ENCODE measurements at places on chromosomes 13 and 19.

DNA sequence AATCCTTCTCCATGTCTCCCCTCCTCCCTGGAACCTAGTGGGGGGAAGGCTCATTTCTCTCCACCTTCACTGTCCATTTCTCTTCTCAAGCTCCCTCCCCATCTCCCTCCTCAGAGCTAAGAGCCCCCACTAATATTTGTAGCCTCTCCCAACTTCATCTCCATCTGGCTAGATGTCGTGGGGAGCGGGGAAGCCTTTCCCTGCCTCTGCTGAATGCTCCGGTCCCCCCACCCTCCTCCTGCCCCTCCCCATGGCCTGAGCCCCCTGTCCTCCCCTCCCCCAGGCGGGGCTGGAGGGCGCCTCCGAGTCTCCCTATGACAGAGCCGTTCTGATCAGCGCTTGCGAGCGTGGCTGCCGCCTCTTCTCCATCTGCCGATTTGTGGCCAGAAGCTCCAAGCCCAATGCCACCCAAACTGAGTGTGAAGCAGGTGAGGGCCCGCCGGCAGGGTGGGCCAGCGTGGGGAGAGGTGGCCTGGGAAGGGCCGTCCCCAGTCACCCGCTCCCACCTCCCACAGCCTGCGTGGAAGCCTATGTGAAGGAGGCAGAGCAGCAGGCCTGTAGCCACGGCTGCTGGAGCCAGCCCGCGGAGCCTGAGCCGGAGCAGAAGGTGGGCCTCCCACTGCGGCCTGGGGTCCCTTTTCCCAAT lies 1.0 kb downstream of the TMEM59L start:
- no peak for DNase-seq

GRCh38 chr19:48391100-48392005 lies at the start of gene KDELR1:
KDELR1 (minus strand) TSS chr19:48391551; CDS start chr19:48391358, 193 bp downstream.
- no peak for DNase-seq

DNA sequence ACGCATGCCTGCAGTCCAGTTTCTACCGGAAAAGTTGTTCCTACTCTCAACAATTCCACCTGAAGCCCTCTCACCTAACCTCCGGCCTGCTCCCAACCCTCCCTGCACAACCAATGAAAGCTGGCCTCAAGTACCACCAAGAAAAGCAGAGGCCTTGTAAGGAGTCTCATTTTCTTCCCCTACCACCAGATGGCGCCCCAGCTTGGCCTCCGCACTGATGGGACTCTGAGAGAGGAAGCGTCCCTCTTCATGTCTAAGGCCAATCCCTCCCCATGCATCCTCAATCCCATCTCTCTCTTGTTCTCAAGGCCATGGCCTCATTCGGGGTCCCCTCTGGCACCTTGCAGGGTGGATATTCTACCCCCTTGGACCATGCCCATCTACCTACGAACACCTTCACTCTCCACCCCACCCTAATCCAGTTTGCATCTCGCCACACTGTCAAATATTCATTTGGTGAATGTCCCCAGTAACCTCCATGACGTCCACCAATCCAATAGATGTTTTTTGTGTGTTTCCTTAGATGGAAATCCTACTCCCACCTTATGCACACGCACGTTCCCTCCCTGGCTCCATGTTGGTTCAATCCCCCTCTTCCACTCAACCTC lies 412.8 kb downstream of the ZNF536 start:
- DNase-seq: no peak

DNA sequence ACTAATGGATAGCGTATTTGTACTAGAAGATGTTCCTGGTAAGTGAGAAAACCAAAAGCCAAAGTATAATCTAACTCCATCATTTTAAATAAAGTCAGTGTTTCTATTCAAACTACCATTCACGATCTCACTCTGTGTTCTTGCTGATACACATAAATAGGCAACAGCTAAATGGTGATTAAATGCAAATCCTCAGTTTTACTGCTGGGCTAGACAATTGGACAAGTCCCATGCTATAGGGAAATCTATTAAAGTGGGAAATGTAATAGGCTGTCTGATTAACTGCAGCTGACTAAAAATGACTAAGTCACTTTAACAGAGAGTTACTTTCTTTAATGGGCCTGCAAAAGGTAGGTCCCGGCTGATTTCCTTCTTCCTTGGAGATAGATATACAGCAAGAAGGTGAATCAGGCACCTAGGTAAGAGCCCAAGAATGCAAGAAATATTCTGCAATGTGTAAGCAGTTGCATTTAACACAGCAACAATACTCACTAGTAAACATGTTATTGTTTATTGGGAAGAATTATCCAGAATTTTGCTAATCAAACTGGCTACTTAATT lies 298.4 kb downstream of the SLITRK6 start:
- no peak for DNase-seq

DNA sequence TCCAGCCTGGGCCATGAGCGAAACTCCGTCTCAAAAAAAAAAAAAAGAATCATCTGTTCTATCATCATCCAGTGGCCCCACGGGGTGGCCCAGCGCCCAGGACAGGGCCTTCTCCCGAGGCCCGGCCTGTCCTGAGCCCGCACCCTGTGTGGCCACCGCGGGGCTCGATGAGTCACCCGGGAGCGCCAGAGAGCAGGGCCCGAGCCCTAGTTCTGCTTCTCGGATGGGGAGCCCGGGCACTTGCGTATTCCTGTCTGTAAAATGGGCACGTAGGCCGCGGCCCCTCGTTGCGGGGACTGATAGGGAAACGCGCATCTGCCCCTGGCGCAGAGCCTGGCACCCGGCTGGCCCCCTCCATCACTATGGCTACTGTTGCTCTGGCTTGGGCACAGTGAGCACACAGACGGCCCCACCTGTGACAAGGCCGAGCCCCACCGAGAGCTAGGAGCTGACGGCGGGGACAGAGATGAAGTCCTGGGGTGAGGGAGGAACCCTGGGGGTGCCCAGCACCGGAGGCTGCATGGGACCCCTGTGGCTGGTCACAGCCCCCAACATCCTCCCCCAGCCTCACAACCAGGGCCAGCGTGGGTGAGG lies 21.3 kb upstream of the UQCR11 start:
- no peak for DNase-seq

GRCh38 chr19:4367781-4368127 lies 24.4 kb downstream of the MPND start:
- DNase-seq: no peak

DNA sequence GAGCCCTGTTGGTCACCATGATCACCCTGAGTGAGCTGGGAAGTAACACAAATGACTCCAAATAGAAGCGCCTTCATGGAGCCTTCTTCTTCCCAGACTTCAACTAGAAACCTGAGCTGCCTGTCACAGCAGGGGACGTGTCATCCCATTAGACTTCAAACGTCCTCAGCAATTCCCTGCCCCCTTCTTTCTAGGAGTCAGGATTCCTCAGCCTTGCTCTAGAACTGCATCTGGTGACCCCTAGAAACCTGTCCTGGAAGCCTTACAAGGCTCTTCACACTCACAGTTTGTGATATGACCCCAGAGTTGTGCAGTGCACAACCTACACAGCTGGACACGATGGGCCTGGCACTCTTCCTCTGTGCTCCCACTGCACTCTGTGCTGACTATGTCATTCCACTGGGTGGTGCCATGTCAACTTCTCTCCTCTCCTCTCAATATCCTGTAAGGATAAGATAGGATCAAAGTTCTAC lies 23.6 kb upstream of the TTYH1 start:
- no peak for DNase-seq

DNA sequence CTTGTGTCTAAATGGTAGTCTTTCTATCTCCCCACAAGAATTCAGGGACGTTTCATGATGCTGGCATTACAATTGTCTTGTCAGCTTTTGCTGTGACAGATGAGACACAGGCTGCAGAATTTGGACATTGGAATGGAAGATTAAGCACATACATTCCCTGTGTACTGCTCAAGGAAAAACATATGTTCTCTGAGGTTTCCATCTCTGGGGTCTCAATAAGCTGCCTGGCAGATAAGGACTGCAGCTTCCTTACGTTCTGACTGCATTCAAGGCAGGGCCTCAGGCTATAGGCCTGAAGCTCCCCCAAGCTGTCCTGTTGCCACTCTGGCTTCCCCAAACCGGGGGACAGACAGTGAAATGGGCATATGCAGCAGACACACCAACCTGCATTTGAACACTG lies 91.3 kb upstream of the KL start:
- DNase-seq: no peak

DNA sequence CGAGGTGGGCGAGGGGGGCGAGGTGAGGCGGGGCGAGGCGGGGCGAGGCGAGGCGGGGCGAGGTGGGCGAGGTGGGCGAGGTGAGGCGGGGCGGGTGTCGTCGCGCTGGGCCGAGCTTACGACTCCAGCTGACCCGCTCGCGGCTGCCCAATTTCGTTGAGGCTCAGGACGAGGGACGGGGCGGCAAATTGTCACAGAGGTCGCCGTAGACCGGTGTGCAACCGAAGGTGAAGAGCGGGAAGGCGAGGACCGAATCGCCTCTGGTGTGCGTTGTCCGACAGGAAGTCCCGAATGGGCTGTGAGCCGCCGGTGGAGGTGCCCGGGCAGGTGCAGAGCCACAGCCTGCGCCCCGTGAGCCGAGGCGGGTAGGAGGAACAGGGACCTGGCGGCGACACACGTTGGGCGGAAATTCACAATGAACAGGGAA lies at the start of gene LACC1:
Gene LACC1, plus strand, starts transcription at position 150 of the 427 bp plus-strand sequence. CDS start 1,082 bp downstream, outside the sequence.
- DNase-seq: no peak

DNA sequence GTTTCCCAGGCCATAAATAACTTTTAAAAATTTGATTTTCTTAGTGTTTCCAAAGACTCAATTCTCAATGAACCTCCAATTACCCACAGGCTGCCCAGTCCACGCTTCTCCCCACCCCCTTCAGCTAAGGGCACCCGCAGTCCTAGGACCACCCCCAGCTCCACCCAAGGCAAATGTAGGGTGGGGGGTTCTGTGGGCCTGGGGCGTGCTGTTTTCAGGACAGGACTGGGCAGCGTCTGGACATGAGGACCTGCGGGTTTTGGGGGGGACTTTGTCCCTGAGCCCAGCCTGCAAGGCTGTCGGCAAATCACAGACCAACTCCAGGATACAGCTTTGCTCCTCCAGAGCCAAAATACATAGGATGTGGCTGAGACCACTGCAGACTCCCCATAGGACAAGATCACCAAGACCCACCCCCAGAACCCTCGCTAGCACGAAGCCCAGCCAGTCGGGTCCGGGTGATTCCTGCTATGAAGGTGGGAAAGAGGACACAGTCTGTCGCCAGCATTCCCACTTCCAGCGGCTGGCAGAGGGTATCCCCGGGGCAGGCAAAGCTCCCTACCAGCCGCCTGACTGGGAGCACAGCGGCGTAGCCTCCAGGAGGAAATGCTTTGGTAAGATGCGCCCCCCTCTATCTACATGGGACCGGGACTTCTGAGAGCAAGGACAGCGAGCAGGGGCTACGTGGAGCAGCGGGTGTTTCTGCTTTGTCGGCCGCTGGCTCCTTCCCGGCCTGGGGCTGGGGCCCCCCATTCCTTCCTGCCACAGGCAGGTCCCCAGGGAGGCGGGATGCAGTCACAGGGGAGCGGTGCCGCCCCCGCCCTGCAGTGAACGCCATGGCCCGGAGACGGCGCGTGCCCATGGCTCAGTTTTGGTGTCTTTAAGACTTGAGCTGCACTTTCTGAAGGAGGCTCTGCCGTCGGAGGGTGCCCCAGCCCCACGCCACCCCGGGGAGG lies 1.6 kb upstream of the TIMM13 start:
- DNase-seq: no peak

DNA sequence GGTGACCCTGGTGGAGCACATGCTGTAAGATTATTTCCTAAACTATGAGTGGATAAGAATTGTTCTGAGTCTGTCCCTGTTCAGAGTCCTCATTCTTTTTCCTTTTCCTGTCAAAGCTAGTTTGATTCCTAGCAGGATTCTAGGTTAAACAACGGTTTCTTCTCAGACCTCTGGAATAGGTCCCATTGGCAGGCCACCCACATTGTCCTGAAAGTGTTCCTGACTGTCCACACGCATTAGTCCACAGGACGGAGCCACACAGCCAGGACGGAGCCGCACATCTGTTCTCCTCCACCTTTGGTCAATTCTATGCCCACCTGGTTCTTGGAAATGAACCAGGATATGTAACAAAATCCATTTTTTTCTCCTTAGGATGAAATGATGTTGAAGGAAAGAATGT lies 46.1 kb downstream of the ANKRD10 start:
- DNase-seq: no peak

GRCh38 chr19:48994035-48994386 lies 324 bp downstream of the RUVBL2 start:
- DNase-seq: no peak

DNA sequence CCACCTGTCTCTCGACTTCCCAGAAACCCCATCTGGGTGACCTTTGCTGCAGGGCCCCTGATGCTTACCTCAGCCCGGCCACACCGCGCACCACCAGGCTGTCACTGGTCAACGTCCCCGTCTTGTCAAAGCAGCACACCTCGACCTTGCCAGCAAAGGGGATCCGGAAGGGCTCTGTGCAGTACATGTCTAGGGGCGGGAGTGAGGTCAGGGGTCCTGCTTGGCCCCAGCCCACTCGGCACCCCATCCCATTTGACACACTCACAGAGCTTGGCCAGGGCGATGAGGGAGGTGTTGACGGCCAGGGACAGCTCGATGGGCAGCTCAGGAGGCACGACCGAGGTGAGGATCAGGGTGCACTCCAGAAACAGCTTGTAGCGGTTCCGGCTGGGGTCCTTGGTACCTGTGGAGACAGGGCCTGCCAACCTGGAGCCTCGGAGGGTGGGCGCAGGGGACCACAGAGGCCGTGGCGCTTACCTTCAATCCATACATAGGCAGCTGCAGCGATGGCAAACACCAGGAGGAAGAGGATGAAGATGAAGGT lies 8.4 kb downstream of the ATP13A1 start:
- DNase-seq: no peak

GRCh38 chr13:44015811-44016210 lies 136.1 kb downstream of the LACC1 start:
- no peak for DNase-seq

DNA sequence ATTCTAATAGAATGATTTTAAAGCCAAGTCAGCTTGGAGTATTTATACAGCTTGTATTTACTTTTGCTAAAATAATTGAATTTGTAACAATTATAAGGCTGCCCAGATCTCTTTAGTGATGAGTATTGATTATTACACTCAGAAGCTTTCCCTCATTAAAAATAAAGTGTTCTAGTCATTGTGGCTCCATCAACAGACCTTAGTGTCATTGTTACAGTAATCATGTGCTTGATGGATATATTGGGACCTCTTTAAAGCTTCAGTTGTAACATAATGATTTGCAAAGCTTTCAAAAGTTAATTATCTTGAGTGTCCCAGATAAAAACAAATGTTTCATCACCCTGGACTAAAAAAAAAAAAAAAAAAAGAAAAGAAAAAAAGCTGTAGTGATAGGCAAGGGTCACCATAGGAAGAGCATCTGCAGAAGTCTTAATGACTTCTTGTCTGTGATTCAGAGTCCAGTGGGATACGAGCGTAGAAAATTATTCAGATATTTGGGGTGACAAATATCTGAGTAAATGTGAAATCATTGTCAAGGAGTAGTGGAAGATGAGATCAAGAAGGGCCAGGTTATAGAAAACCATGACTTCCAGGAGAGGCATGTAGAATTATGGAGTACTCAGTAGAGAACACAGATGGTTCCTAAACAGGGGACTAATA lies 369.6 kb downstream of the DCT start:
- no peak for DNase-seq

DNA sequence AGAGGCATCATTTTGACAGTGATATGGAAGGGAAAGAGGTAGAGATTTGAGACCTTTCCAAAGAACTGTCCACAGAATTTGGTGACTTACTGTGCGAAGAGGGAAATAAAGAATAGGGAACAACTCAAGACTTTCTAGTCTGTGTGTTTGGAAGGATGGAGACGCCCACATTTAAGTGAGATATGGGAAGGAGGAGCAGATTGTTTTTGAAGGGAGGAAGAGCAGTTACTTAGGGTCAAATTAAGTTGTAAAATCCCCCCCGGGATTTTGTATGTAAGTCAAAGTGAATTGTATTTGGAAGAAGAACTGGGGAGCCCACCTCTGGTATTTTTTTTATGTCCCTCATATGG lies 1.2 kb downstream of the USPL1 start:
- DNase-seq: no peak

- DNase-seq: no peak
Observed at GRCh38 chr13:66996503-66996902, 233.6 kb downstream of the PCDH9 start.
